Trophoblast cell (in vitro differentiated cells and primary cell): ENCODE measurements at places on chromosomes 6 and 20.
A peak's percentile ranks its signal among the peaks of the same experiment; 100 is the strongest.

DNA sequence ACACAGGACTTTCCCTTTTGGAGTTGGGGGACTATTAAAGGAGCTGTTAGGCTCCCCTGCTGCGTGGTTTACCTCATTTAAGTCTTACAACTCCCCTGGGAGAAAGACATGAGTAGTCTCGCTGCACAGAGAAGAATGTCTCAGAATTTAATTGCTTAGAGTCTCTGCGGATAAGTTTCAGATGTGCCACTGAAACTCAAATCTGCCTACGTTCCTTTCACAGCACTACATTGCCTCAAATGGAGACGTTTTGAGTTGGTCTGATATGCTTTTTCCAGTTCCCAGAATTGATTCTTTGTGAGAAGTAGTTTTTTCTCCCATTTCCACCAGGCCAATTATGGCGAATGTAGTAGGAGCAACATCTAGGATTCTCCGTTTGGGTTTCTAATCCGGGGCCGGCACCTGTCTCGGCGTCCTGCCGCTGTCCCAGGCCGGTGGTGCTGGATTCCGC, 532 bp upstream of the SLC35F1 start:
- no peak overlapping the region for H3K27ac ChIP-seq
- peaks cover 13% of the 10 kb centered on the region for H3K27me3 ChIP-seq
- no peaks in the 10 kb centered on the region for H3K36me3 ChIP-seq
- no peak for DNase-seq

- H3K4me1 ChIP-seq = peaks cover 28% of the 10 kb centered on the region
- no peaks in the 10 kb centered on the region for H3K27me3 ChIP-seq
- peaks cover 17% of the 10 kb centered on the region for H3K36me3 ChIP-seq
- no peak overlapping the region for H3K4me3 ChIP-seq
Measured at GRCh38 chr6:31663126-31663960, 1.5 kb downstream of the GPANK1 start.

DNA sequence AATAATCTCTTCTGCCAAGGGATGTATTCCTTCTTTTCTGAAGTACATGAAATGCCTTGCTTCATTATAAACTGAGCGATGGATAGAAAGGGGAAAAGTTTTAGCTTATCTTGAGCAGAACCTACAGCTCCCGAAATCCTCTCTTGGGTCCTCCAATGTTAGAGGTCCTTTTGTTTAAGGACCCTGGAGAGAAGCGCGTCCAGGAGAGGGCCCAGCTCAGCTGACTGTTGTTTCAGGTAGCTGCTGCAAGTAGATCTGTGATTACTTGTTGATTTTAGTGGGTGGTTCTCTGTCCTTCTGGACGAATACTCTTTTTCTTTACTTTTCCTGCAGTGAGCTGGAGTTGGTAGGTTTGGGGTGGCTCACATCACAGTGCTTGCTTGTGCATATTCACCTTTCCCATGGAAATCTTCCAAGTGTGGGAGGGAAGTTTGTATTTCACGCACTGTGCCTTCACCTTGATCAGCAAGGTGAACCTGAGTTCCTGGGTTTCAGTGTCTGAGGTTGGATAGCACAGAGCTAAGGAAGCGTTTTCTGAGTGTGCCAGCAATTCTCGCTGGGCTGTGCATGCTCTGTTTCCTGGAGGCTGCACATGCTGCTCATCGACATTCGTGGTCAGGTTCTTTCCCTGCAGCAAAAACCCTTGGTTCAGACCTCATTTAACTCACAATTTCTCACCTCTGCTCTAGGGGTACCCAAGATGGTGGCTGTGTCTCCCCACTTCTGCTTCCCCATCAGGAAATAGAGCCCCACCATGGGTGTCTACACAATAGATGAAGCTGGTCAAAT, 176.3 kb downstream of the JARID2 start:
- H3K36me3 ChIP-seq = no peaks in the 10 kb centered on the region
- H3K4me1 ChIP-seq = peaks cover 2% of the 10 kb centered on the region
- H3K27ac ChIP-seq = no peak overlapping the region
- H3K27me3 ChIP-seq = no peaks in the 10 kb centered on the region
- H3K4me3 ChIP-seq = no peak overlapping the region

DNA sequence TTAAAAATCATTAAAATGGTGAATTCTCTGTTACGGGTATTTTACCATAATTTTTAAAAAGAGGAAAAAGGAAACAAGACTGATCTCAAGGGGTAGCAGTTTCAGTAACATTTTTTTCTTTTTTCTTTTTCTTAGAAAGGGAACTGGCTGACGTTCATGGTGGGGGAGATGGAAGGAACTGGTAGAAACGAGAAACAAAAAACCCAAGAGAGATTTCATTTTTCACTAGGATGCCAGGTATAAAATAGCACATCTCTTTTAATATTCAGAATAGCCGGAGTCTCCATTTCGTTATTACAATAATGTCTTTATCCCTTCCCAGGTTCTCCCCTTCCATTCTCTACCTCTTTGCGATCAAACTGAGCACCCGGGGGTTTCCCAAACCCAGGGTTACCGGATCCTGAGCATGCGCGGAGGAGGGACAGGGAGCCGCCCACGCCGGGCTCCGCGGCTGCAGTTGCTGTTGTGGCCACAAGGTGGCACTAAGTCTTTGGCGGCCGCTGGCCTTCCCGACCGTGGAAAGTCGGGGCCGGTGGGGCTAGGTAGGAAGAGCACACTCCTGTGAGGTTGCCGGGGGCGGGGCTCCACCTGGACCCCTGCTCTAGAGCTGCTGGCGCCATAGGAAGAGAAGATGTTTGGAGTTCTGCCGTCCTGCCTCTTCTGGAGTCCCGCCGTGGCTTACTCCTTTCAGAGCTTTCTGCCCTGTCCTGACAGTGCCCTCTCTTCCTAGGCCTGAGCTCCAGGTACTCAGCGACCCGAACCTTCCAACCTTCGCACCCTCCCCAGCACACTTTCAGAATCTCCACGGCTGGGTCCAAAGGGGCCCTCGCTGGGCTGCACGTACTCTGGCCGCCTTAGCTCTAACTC, 146.8 kb downstream of the SH3BGRL2 start:
- H3K27me3 ChIP-seq = no peaks in the 10 kb centered on the region
- DNase-seq = peak; percentile 94
- H3K36me3 ChIP-seq = no peaks in the 10 kb centered on the region
- H3K4me1 ChIP-seq = no peaks in the 10 kb centered on the region
- no peak overlapping the region for H3K27ac ChIP-seq

- no peaks in the 10 kb centered on the region for H3K4me1 ChIP-seq
- H3K27me3 ChIP-seq = no peaks in the 10 kb centered on the region
- no peak overlapping the region for H3K27ac ChIP-seq
- DNase-seq = no peak
- H3K36me3 ChIP-seq = no peaks in the 10 kb centered on the region
Measured at GRCh38 chr6:22904431-22904830, 335.1 kb downstream of the HDGFL1 start.

- no peak for DNase-seq
- no peak overlapping the region for H3K4me3 ChIP-seq
- no peak overlapping the region for H3K27ac ChIP-seq
- no peaks in the 10 kb centered on the region for H3K4me1 ChIP-seq
- H3K36me3 ChIP-seq = no peaks in the 10 kb centered on the region
- H3K27me3 ChIP-seq = no peaks in the 10 kb centered on the region
Measured at GRCh38 chr6:101477436-101477835, 83.9 kb downstream of the GRIK2 start.

DNA sequence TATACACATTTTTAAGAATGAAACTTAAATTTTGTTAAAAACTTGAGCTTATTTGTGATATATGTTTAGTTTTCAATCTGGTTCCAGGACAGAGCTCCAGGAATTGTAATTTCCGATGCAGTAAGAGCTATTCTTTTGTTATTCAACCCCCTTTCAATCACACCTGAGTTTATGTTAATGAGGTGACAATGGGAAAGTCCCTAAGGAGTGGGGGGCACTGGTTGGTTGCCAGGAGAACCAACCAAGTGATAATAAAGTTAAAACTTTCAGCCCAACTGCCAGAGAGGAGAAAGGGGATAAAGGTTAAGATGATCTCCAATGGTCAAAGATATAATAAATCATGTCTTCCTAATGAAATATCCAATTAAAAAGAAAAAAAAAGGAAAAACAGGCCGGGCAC, 19.8 kb downstream of the MDN1 start:
- H3K36me3 ChIP-seq = peaks cover 2% of the 10 kb centered on the region
- no peak overlapping the region for H3K27ac ChIP-seq
- H3K27me3 ChIP-seq = no peaks in the 10 kb centered on the region
- H3K4me3 ChIP-seq = no peak overlapping the region
- H3K4me1 ChIP-seq = no peaks in the 10 kb centered on the region

DNA sequence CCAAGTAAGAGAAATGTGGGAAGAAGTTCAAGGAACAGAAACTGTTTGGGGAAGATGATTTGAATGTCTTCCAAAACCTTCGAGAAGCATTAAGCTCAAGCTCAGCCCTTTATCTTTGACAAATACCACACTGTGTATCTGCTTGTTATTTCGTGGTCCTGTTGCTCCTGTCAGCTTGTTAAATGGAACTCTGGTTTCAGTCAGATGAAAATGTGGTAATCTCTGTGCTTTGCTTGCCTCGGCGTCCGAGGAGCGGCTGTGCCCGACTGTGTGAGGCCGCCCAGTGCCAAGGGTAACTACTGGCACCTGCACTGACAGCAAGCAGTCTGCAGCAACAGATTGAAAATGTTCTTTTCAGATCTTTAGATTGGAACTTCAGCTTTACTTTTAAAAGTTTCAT, 577.9 kb upstream of the FLRT3 start:
- no peak overlapping the region for H3K4me3 ChIP-seq
- no peaks in the 10 kb centered on the region for H3K27me3 ChIP-seq
- peak overlapping the region; percentile 64 for H3K27ac ChIP-seq
- DNase-seq = no peak
- H3K36me3 ChIP-seq = no peaks in the 10 kb centered on the region

GRCh38 chr6:157520596-157521361, 139.8 kb downstream of the ZDHHC14 start:
- H3K27me3 ChIP-seq = no peaks in the 10 kb centered on the region
- DNase-seq = no peak
- no peak overlapping the region for H3K27ac ChIP-seq
- H3K36me3 ChIP-seq = no peaks in the 10 kb centered on the region

DNA sequence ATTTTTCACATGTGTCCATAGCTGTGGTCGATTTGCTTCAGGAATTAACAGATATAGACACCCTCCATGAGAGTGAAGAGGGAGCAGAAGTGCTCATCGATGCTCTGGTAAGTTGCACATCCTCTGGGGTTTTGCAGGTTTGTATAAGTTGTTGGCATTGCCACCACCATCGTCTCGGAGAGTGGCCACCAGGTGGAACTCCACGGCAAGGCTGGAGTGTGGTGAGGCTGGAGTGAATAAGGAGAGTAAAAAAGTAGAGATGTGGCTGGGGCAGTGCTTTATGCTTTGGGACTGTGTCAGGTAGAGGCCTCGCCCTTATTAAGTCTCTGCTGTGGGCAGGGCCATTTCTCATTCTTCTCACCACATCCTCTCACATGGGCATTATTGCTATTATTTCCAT, 63.7 kb downstream of the CTNNBL1 start:
- H3K4me3 ChIP-seq = no peak overlapping the region
- no peak for DNase-seq
- peaks cover 12% of the 10 kb centered on the region for H3K36me3 ChIP-seq

DNA sequence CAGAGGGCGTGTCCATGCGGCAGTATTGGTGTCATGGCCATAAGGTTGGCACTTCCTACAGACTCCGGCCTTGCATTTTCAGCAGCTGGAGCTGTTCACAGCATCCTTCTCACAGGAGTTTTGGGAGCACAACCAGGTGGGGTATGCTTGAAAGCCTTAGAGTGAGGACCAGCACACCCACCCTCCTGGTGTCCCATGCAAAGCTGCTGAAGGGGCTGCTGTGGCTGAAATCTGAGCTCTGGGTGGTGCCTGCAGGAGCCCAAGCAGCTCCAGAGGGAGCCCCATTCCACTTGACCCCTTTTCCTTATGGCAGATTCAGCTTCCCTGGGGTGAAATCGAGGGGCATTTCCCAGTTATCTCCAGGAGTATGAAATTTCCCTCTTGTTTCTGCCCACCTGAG, 74.0 kb upstream of the BHLHE23 start:
- no peaks in the 10 kb centered on the region for H3K4me1 ChIP-seq
- no peak overlapping the region for H3K4me3 ChIP-seq
- no peak for DNase-seq
- no peaks in the 10 kb centered on the region for H3K27me3 ChIP-seq
